ENCODE measurements at places on chromosomes 16 and 17. TPM values are rescaled to one million over a fixed set of nuclear protein-coding genes. Genes with fewer than 3 reads are reported as not detected.

GRCh38 chr17:10075919-10076318, 122.5 kb downstream of the GAS7 start:
- no peak for DNase-seq

DNA sequence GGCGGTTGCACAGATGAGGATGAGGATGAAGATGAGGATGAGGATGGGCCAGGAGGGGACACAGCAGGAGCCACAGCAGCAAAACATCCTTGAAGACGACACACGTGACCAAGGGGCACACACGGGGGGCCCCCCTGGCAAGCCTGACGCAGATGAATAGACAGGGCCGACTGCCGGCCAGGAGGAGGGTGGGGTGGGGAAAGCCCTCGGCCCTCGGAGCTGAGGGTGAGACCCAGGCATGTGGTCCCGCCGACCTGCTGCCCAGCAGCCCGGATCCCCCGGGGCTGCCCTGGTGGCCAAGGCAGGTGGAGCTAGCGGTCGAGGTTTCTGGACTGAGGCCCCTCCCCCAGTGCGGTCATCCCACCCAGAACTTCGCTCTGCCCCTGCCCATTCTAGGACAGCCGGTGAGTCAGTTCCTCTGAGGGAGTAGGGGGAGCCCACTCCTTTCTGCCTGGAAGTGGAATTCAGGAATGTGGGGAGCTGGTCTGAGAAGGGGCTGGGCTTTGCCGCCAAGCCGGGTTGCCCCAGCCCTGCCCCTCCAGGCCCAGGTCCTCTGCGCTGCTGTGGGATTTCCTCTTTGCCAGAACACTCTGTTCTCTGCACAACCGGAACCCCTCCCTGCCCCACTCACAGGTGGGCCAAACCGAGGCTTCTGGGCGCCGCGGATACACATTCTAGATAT, 9.9 kb downstream of the CYGB start:
- DNase-seq, result peak; percentile 46

DNA sequence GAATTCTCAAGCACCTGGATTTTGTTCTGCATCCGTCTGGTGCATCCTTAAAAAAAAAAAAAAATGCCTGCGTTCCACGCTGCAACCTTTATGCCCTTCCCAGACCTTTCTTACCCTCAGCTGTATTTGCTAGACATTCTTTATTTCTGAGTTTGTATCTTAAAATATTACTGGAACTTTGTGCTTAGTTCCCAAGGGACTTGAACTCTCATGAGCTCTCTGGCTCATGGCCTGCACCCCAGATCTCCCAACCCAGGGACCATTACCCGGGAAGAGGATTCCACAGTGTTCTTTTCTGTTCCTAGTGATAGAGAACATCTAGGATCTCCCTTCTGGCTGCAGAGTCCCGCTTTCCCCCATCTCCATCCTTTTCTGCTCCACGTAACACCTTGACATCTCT, 28.9 kb upstream of the CLEC18A start:
- DNase-seq, result no peak

- DNase-seq, result no peak
Measured at GRCh38 chr16:28912558-28912957, 12.5 kb downstream of the RABEP2 start.

GRCh38 chr17:7632492-7632894, 2.6 kb downstream of the SHBG start:
- no peak for DNase-seq

DNA sequence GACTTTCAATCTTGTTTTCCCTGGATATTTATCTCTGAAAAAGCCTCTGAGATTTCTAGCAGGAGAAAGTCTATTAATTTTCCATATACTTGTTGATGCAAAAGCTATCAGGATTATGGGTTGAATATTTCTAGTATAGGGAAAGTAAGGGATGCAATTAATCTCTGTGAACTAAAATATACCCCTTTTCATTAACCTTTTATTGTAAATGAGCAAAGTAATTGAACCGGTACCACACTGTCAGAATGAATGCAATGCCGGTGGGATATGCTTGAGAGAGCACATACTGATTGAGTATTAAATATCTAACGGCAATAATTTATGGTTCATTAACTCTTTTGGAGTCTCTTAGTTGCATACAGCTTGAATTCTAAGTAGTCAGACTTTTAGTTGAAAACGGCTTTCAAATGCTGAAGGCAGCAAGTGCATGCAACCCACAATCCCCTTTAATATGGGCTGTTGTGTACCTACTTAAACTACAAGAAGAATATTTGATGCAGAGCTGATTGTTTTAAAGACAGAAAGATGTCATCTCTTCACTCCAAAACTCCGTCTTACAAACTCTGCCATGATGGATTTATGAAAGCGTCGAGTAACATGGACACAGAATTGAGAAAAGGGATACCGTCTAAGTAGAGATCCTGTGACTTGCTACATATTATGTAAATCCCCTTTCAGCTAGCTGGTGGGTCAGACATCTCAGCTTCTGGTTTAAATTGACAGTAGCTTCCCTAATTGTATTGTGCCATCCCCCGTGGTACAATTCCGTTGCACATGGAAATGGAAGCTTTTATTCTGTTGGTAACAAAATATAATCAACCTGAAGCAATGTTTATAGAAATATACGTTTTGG, 141.3 kb upstream of the CDH8 start:
- DNase-seq, result no peak

DNA sequence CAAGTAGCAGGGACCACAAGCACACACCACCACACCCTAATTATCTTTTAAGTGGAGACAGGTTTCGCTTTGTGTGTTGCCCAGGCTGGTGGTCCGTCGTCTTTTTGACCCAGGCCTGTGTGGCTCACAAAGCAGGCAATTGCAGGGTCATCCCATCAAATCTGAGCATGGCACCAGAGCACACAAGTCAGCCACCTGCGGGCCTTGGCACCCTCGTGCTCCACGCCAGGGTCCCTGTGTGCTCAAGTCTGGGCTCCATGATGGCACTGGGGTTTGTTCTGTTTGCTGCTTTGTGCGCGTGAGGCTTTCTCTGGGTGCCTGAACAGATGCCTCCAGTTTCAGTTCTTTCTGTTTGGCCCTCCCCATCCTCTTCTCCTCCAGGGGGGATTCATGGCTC, 2.4 kb upstream of the CAPN15 start:
- DNase-seq, result peak; percentile 35

- DNase-seq, result no peak
Measured at GRCh38 chr17:81395600-81396277, 482 bp downstream of the BAHCC1 start.

- no peak for DNase-seq
Measured at GRCh38 chr17:21295036-21295952, 10.8 kb downstream of the MAP2K3 start.

GRCh38 chr16:73298562-73298961, 250.6 kb upstream of the ZFHX3 start:
- DNase-seq, result no peak

- no peak for DNase-seq
Measured at GRCh38 chr17:16929035-16929680, 42.8 kb downstream of the TNFRSF13B start.

PRAC2 gene
- total RNA-seq, result not detected

DNA sequence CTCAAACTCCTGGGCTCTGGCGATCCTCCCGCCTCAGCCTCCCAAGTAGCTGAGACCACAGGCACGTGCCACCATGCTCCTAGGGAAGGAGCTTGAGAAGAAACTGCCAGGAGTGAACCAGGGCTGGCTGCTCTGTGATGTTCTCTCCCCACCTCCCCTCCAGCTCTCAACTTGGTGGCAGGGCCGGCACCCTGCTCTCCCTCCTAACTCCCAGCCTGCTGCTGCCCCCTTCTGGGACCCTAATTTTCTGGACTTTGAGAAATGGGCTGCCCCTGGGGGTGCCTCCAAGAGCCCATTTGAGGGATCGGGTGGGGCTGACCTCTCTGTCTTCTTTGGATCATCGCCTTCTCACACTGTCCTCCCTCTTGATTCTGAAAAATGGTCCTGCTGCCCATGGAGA, 14.9 kb upstream of the STAT3 start:
- peak; percentile 63 for DNase-seq

- DNase-seq, result no peak
Measured at GRCh38 chr16:30592871-30593270, 7.4 kb upstream of the ZNF785 start.

- DNase-seq, result no peak
Measured at GRCh38 chr16:73215678-73216377, 167.9 kb upstream of the ZFHX3 start.

DNA sequence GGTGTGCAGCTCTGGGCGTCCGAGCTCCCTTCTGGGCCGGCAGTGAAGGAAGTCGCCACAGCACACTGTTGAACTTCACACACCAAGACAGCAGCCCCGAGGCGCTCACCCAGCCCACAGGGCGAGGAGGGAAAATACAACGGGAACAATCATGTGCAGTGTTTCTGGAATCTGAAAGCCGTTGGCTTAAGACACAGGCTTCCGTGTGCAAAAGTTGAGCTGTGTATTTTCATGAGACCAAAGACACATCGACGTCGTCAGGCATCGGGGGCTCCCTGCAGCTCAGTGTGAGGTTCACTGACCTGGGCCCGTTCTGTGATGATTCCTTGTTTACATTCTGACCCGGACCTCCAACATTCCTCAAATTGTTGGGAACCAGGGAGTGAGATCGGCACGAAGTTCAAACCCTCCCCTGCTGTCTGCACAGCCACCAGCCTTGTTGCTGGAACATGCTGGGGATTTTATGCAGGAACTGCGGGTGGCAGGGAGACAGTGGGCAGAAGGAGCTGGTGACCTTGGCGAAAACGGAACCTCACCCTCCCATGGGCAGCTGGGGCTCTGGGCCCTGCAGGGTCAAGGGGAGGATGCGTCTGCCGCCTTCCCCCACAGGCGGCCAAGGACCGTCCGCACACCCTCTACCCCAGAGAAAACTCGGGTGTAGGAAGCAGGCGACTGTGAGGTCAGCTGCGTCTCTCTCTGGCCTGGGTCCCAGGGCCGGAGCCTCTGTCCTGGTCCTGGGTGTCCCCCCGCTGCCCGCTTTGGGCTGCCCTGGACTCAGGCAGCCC, 72.2 kb downstream of the METRNL start:
- DNase-seq, result no peak

- peak; percentile 17 for DNase-seq
Measured at GRCh38 chr16:71537643-71538042, 11.4 kb downstream of the CHST4 start.

DNA sequence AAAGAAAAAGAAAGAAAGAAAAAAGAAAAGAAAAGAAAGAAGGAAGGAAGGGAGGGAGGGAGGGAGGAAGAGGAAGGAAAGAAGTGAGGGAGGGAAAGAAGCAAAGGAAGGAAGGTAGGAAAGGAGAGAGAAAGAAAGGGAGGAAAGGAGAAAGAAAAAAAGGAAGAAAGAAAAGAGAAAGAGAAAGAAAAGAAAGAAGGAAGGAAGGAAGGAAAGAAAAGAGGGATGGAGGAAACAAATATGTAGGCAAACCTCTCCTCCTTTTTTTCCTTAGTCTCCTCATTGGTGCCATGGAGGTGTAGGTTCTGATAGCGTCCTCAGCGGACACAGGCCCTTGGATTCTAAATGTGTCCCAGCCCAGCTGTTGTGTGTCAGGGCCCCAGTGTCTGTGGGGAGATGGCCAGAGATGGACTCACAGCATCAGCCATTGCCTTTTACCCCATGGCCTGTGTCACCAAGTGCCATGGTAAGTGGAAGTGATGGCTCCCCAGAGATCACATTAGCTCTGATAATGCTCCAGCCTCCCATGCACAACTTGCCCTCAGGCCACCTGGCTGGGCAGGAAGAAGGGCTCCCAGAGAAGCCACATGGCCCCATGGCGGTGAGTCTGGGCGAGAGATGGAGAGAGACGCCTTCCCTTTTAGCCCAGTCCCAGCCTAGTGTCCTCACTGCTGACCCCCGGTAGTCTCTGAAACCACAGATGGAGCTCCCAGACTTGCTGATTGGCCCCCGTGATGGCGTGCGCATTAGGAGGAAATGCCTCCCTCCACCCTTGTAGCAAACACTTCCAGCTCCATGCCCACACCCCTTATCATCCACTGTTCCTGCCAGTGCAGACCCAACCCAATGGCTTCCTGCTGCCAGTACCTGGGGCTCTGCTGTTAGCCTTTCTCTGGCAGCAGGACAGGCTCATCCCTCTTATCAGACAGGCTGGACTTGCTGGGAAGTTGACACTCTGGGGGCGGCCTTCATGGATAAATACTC, 3.7 kb upstream of the SLC6A2 start:
- no peak for DNase-seq

ASB16 gene
- total RNA-seq, result not detected

DNA sequence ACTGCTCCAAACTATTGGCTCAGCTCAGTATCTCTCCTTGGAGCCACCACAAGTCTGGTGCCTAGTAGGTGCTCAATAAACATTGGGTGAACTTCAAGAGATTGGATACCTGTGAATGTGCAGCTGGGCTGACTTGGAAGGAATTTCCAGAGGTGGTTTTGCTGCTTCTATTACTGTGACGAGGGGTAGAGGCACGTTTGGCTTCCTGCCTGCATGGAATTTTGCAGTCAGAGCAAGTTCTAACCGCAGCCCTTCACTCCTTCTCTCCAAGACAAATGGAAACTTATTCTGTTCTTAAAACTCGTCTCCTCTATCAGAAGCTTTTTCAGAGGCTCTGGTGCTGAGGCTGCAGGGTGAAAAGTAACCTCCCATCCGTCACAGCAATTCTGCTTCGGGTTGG, 342.5 kb downstream of the CPPED1 start:
- no peak for DNase-seq

ATP2A1 gene
- total RNA-seq, result 2.8 TPM

GRCh38 chr17:74937064-74938051, 1.7 kb downstream of the OTOP3 start:
- DNase-seq, result no peak

- peak; percentile 66 for DNase-seq
Measured at GRCh38 chr17:76997981-76998531, 129.9 kb downstream of the MGAT5B start.

CCL4 gene
- 49.4 TPM for total RNA-seq

CDT1 gene
- 156 TPM for total RNA-seq

DNA sequence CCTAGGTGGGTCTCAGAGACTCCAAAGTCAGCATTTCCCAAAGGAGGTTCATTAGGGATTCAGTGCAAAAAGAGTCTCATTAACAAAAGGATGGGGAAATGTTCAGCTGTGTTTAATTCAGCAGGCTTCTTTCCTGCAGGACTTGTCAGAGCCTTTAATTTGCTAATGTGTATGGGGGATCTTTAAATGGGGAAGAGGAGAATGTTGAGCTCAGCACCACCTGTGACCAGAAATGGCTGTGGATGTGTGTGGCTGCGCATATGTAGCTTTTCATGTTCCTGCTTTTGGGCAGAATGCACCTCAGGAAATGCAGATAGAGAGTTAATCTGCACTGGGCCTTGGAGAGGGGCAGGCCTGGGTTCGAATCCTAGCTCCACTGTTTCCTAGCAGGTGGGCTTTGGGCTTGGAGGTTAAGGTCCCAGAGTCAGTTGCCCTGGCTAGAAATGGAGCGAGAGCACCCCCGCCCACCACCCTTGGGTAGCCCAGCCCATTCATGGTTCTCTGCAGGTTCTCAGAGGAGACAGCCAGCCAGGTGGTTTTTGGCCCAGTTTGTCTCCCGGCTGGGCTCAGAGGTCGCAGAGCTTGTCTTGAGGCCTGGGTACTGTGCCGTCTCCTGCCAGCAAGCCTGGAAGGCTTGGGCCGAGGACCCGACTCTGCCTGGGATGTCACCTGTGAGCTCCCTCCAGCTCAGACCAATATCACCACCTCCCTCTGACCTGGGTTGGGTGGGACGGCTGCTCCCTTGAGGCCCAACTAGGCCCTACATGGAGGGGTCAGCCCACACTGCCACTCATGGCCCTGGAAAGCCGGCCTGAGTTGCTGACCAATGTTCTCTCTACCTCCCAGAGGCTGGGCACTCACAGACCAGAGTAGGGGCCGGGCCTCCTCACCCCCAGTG, 9.3 kb downstream of the ADCY7 start:
- DNase-seq, result no peak

All from activated naive CD8-positive, alpha-beta T cell treated with anti-CD3 and anti-CD28 coated beads for 36 hours (primary cell).